Naive thymus-derived CD4-positive, alpha-beta T cell (primary cell): ENCODE measurements at places on chromosomes 7 and 10. TPM values are rescaled to one million over a fixed set of nuclear protein-coding genes. Genes with fewer than 3 reads are reported as not detected.

The TSPAN33 gene
- total RNA-seq: 7.2 TPM

The TMEM213 gene
- total RNA-seq: not detected

The ZNF804B gene
- total RNA-seq: not detected

The CYP3A7 gene
- not detected for total RNA-seq

The CYP17A1 gene
- not detected for total RNA-seq

The MNX1 gene
- total RNA-seq: not detected in 2 replicates

The CDK6 gene
- 62.4 TPM for total RNA-seq

The UTF1 gene
- total RNA-seq: 0.56 TPM

The ACHE gene
- not detected in 2 replicates for total RNA-seq

The RET gene
- total RNA-seq: 0.13 TPM

The ZNF485 gene
- 4.0 and 5.3 TPM in 2 replicates for total RNA-seq

The BCL7B gene
- total RNA-seq: 105 TPM

The SPACDR gene
- 2.2 TPM for total RNA-seq

The PDZD7 gene
- 2.1 TPM for total RNA-seq

The KIAA1549 gene
- 0.16 TPM for total RNA-seq

The ANKRD30A gene
- not detected for total RNA-seq

The CARD11 gene
- total RNA-seq: 117 and 118 TPM in 2 replicates

The MKX gene
- not detected for total RNA-seq

The FGL2 gene
- 129 TPM for total RNA-seq

The HTR7 gene
- total RNA-seq: 0.13 TPM

The SMARCD3 gene
- total RNA-seq: 19.0 TPM

The LIPF gene
- not detected for total RNA-seq

The C10orf62 gene
- total RNA-seq: not detected

The FAM237B gene
- not detected for total RNA-seq

The WIPF3 gene
- not detected for total RNA-seq

The OR2A1 gene
- total RNA-seq: 0.19 TPM

The ZSCAN21 gene
- total RNA-seq: 10.1 TPM

The SYCE1 gene
- 0.22 TPM for total RNA-seq

The ATOH7 gene
- total RNA-seq: not detected

The CYP26C1 gene
- total RNA-seq: 0.10 TPM in 1 of 2 replicates, not detected in the other

The TMEM196 gene
- not detected in 2 replicates for total RNA-seq

The SLC29A3 gene
- 3.5 and 3.8 TPM in 2 replicates for total RNA-seq

The ARHGEF35 gene
- 2.4 and 2.5 TPM in 2 replicates for total RNA-seq

The GNAT3 gene
- not detected for total RNA-seq

The SEMA3D gene
- total RNA-seq: not detected

The KCNIP2 gene
- 2.6 TPM for total RNA-seq

The MOGAT3 gene
- not detected for total RNA-seq

The CTTNBP2 gene
- total RNA-seq: 0.16 TPM

The RSPH10B gene
- total RNA-seq: 0.41 TPM in 1 of 2 replicates, not detected in the other

The PLXDC2 gene
- total RNA-seq: 1.5 TPM

The DNAJC30 gene
- 13.4 TPM for total RNA-seq

The GIMAP4 gene
- 409 and 413 TPM in 2 replicates for total RNA-seq

The LRRC17 gene
- total RNA-seq: not detected

The KCNH2 gene
- 3.2 TPM for total RNA-seq

The C10orf67 gene
- total RNA-seq: not detected

The TMEM176B gene
- not detected in 2 replicates for total RNA-seq

The HACD1 gene
- total RNA-seq: 1.6 TPM

The UCMA gene
- not detected in 2 replicates for total RNA-seq

The CALCR gene
- total RNA-seq: not detected

The THSD7A gene
- total RNA-seq: 1.3 TPM

The RADIL gene
- not detected for total RNA-seq

The IFIT2 gene
- 8.4 TPM for total RNA-seq

The IFIT1B gene
- total RNA-seq: not detected
